BJ (cell line): ENCODE measurements at places on chromosomes 11 and 22.

GRCh38 chr11:5367448-5368074 lies 16.1 kb upstream of the OR51M1 start:
- no peak for DNase-seq

GRCh38 chr22:35337932-35338331 lies 38.2 kb downstream of the TOM1 start:
- no peak for DNase-seq

DNA sequence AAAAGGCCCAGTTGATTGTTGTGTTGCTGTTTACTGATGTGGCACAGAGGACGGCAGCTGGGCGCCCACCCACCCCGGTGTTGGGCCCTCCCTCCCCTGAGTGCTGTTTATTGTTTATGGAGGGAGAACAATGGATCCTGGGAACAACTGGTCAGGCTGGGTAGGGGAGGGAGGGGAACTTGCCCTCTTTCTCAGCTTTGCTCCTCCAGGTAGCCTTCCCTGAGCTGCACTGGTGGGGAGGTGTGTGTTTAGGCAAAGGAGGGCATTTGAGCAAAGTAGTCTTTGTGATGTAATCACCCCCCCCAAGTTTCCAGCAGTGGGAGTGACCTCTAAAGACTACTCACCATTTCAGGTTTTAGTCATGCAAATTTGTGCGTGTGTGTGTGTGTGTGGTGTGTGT lies 1035.3 kb downstream of the NTM start:
- no peak for DNase-seq

GRCh38 chr11:2839395-2839943 lies 46.1 kb downstream of the CDKN1C start:
- no peak for DNase-seq

GRCh38 chr11:22753416-22753815 lies 76.2 kb downstream of the SVIP start:
- DNase-seq: no peak

DNA sequence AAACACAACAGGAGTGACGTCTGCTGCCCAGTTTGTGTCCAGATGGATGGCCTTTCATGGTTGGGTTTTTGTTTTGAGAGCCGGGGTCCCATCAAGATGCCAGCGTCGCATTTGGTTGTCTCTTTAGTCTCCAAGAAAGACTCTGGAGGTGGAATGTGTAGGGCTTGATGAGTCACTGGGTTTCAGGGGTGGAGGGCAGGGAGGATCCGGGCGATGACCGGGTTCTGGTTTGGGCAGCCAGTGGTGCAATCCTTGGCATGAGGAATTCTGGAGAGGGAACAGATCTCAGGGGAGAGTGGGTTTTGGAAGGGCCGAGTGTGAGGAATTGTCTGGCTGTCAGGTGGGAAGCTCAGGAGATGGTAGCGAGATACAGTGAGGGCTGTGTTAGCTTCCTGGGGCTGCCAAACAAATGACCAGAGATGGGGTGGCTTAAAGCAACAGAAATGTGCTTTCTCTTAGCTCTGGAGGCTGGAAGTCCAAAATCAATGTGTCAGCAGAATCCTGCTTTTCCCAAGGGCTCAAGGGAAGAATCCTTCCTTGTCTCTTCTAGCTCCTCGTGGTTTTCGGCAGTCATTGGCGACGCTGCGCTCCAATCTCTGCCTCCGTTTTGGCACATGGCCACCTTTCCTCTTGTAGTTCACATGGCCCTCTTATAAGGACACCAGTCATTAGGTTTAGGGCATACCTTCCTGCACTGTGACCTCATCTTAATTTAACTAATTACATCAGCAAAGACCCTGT lies 26.4 kb upstream of the PPFIA1 start:
- no peak for DNase-seq

DNA sequence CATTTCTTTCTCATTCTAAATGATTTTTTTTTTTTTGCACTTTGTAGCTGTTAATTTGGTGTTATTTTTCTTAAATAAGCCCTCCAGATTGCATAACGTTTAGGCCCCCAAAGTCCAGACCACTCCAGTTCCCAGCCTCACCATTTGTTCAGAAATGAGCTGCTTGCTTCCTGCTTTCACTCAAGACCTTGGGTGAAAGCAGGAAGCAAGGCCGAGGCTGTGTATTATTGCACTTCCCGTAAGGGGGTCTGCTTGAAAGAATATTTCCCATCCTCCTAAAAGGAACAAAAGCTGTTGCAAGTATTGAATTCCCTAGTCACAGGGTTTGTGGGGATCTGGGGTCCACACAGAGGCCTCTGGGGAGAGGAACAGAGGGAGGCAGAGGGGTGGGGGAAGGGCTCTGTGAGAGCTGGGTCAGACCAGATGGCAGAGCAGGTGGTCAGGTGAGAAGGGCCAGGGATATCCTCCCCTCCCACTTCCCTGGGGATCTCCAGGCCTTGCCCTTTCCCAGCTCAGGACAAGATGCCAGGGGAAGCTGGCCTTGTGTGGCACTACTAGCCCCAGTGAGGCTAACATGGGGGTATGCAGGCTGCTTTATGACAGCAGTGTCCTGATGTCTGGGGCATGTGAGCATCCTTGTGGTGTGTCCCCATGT lies 51.6 kb upstream of the MYEOV start:
- DNase-seq: no peak

DNA sequence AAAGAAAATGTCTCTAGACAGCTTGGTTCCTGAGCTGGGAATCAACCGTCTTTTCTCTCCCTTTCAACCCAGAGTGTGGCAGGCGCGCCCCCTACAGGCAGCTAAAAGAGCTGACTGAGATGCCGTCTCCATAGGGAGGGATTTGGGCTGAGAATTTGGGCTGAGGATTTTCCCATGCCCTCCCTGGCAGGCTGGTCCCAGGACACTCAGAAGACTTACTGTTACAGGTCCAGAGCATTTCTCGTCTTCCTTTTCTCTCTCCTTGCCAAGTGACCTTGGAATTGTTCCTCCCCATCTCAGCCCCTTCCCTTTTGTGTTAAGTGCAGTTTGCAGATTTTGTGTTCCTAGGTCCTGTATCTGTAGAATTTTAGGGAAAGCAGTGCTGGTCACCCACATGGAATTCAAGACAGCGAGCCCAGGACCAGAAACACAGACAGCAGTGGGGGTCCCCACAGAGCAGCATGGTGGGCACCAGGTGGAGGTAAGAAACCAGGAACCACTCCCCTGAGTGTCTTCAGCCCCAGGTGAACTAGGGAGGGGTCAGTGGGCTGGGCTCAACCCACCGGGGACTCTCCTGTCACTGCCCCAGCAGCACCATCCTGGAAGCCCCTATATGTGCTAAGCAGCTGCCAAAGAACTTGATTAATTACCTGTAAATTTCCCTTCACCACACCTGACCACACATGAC lies 9.9 kb upstream of the IGLL5 start:
- DNase-seq: no peak
